ENCODE measurements at places on chromosomes 7 and 10.

DNA sequence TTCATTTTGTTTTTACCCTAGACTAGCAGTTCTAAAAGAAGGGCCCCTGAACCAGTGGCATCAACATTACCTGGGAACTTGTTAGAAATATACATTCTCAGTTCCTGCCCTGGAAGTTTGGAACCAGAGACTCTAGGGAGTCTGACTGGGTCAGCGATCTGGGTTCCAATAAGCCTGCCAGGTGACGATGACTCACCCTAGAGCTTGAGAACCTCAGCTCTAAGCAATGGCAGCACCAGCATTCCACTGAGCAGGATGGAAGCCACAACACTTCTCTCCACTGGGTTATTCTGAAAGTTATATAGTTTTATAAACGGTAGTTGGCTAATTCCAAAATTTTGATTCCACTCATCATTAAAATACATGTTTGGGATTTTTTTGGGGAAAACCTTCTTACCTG lies 97.0 kb upstream of the AMPH start:
- no peak for DNase-seq

GRCh38 chr7:29326864-29327263 lies 132.3 kb downstream of the CHN2 start:
- no peak for DNase-seq

- DNase-seq = no peak
These were observed 5.3 kb downstream of the MCMBP start for GRCh38 chr10:119867317-119867716.

GRCh38 chr7:25739143-25739542 lies 412.9 kb upstream of the NFE2L3 start:
- no peak for DNase-seq

DNA sequence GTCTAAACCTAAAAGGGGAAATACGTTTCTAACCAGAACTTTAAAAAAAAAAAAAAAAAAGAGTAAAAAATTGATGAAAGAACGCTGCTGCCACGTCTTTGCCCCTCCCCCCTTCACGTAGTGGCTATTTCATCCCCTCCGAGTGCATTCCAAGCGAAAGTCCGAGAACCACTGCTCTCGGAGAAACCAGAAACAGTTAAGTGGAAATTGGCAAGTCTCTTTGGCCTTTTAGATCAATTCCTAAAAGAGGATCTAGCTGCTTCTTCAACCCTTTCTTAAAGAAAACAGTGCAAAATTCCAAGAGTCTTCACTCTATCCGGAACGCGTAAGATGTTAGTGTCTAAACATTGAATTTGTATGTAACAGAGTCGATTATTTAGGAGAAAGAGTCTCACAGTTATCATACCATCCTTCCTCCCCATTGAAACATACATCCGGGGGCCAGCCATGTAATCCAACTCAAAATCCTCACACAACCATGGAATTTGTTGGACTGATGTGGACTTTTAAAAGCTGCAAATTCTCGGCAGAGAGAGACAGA lies 1.1 kb downstream of the P4HA1 start:
- DNase-seq = no peak

DNA sequence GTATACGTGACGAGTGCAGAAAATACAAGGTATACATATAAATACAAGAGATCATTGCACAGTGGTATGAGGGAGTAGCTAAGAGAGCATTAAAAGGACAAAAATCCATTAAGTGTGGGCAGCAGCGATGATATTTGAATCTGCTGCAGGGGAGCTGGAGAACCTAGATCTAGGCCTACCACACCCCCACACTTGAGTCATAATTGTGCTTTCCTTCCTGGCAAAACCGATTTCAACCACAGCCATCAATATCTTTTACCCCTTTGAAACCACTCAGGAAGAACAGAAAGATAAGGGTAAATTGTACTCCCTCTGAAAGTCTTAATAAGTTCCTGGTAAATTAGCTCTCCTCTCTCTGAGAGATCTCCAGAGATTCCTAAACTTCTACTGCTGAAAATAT lies 345.0 kb downstream of the SORCS1 start:
- DNase-seq = no peak

- no peak for DNase-seq
These were observed 119.5 kb downstream of the DOCK4 start for GRCh38 chr7:112086496-112087254.

DNA sequence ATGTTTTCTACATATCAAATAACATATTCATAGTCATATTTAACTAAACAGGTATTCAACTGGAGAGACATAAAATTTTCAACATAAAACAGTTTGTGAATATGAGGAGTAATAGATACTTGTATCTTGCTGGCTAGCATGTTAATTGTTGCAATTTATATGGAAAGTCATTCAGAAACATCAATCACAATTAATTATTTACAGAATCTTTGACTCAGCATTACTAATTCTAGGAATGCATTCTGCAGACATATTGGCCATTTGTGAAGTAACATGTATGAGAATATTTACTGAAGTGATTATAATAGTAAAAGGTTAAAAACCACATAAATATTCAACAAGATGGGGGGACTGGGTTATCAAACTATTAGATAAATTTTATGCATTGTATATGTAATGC lies 203.7 kb downstream of the TSPAN12 start:
- no peak for DNase-seq

GRCh38 chr10:76547352-76547972 lies 1090.1 kb downstream of the KCNMA1 start:
- no peak for DNase-seq

DNA sequence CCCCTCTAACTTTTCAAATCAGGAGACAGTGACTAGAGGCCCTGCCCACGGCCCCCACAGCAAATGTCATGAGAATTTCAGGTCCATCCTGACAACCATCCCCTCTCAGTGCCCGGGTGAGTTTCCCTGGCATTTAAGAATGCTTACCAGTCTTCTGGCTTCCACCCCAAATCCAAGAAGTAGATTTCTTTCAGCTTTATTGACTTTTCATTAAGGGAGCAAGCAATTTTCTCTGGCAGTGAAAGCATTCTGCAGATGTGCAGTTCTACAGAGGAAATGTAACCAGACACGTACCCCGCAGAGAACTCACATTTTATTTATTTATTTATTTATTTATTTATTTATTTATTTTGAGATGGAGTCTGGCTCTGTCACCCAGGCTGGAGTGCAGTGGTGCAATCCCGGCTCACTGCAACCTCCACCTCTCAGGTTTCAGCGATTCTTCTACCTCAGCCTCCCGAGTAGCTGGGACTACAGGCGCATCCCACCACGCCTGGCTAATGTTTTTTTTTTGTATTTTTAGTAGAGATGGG lies 120.9 kb upstream of the KCTD7 start:
- DNase-seq = no peak

- no peak for DNase-seq
These were observed 57.1 kb downstream of the CHRM2 start for GRCh38 chr7:136925556-136925955.

GRCh38 chr10:119786117-119786769 lies 60.4 kb downstream of the INPP5F start:
- DNase-seq = no peak

- DNase-seq = no peak
These were observed 935 bp downstream of the MMP21 start for GRCh38 chr10:125774581-125775191.

GRCh38 chr10:47008769-47009168 lies 97.5 kb downstream of the PTPN20 start:
- no peak for DNase-seq

DNA sequence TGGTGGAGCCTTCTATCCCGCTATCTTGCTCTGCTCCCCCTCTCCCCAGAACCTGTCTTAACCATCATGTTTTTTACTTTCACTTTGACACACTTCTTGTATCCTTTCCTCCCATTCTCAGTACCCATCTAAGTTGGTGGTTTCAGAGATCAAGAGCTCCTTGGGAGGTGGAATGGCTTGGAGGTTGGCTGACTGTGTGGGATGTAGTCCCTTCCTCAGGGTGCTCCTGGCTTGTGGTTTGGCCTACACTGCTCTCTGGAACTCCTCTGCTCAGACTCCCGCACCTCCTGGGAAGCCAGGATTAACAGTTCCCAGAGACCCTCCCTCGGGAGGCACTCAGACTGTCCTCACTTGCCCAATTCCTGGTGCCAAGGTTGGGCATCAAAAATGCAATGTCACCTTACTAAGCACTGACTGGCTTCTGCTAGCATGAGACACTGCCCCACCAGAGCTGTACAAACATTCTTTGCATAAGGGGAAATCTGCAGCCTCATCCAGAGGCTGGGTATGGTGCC lies 93.1 kb upstream of the NAMPT start:
- DNase-seq = no peak

DNA sequence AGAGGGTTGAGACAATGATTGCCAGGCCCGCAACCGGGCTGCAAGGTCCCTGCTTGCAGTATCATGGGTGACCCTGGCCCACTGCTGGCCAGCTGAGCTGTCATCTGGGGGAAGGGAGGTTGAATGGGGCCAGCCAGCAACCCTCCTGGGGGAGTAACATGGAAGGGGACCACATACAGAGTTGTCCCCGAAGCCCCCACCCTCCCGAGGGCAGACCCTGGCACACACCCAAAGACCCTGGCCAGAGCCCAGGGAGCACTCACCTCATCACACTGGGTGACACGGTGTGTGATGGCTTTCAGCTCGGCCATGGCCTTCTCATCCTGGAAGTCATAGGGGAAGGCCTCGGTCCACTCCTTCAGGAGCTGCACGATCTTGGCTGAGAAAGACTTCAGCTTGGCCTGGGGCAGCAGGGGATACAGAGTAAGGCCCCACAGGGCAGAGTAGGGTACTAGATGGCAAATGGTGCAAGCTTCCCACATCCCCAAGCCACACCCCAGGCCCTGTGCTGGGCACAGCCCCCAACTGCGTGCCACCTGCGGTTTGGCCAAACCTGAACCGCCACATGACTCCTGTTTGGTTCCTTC lies 63.4 kb downstream of the CSGALNACT2 start:
- DNase-seq = no peak

DNA sequence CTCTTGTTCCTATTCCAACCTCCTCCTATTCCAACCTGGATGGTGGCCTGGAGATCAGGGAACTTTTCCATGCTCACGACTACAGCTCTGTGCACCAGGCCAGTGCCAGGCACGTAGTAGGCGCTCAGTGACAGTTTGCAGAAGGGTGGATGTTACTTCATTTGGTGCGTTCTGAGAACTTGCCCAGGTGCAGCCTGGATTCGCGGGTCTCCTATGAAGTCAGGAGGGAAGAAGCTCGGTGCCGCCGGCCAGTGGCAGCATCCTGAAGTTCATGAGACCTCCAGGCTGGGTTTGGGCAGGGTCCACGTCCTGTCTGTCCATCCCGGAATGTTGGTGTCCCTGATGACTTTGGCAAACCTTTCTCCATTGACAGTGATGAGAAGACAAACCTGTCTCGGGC lies 21.3 kb downstream of the LHPP start:
- DNase-seq = no peak

DNA sequence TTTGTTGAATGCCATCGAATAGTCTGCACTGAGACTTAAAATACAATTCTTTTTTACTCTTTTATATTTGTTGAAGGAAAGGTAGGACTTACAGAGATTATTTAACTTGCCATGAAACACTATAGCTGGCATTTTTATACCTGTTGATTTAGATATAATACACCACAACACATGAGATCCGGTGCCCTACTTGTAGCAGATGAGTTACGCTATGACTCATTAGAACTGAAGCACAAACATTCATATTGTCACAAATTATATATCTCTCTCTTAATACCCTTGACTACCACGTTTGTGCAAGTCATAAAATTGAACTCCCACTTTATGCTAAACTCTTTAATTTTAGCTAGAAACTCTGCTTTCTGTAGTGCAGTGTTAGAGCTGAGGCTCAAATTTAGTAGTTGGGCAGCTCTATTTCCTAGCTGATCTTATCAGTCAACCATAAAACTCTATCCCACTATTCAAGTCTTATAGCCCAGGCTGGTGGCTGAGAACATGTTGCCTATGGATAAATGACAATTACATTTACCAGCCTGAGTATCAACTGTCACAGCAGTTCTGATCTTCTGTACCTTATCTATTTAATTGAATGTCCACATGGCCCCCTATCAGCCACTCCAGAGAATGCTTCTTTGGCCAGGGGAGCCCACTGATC lies 137.4 kb upstream of the SEMA3D start:
- no peak for DNase-seq

GRCh38 chr10:83214136-83214535 lies 925.2 kb upstream of the GHITM start:
- no peak for DNase-seq

DNA sequence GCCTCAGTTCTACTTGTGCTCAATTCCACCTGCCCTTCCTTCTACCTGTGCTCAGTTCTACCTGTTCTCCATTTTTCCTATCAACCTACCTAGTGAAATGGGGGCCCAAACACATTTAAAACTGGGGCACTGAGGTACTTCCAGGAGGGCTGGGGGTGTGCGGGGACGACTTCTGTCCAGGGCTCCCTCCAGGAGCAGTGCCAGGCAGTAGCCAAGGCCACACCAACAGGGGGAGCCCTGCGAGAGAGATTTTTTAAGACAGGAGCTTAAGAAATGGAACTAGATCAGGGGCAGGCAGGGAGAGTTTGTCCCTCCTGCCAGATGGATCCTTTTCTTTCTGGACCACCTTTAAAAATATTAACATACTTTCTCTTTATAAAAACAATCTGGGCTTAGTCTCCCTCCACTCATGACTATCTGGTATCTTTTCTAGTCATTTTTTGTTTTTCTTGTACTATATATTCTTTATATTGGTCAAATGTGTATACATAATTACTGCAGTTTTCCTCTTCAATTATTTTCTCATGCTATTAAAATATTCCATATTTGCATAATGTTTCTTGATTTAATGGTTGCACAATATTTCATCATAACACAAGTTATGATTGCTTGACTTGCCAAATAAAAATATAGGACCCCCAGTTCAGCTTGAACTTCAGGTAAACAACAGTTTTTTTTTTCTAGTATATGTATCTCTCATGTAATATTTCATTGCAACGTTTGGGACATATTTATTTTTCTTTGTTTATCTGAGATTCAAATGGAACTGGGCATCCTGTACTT lies 47.3 kb upstream of the INSYN2A start:
- no peak for DNase-seq

DNA sequence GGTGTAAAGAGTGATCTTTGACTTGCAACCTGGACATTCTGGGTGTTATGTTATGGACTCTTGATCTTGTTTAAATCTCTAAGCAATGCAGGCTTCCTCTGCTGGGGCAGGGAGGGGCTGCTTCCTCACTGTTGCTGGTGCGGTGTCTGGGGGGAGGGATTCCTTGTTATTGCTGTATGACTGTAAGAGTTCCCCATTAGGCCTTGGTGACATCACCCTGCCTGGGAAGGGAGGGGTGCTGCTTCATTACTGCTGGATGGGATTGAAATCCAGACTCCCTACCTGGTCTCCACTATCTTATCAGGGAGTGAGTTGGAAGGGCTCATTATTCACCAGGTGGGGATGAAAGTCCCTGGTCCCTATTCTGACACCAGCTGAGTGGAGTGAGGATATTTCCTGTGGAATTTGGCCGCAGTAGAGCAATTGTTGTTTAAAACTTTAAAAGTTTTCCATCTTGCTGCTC lies 8.8 kb downstream of the OGDH start:
- no peak for DNase-seq

- no peak for DNase-seq
These were observed 7.3 kb upstream of the ELFN1 start for GRCh38 chr7:1662767-1663166.

- DNase-seq = no peak
These were observed 30.8 kb downstream of the TM9SF3 start for GRCh38 chr10:96556003-96556402.

Measured in skeletal muscle cell (primary cell).